AG09309 (cell line): ENCODE measurements at places on chromosomes 6 and 20.

- DNase-seq = no peak
Observed at GRCh38 chr20:33445881-33446625, 2.5 kb upstream of the SNTA1 start.

- no peak for DNase-seq
Observed at GRCh38 chr20:53312957-53313356, 280.7 kb downstream of the ZNF217 start.

DNA sequence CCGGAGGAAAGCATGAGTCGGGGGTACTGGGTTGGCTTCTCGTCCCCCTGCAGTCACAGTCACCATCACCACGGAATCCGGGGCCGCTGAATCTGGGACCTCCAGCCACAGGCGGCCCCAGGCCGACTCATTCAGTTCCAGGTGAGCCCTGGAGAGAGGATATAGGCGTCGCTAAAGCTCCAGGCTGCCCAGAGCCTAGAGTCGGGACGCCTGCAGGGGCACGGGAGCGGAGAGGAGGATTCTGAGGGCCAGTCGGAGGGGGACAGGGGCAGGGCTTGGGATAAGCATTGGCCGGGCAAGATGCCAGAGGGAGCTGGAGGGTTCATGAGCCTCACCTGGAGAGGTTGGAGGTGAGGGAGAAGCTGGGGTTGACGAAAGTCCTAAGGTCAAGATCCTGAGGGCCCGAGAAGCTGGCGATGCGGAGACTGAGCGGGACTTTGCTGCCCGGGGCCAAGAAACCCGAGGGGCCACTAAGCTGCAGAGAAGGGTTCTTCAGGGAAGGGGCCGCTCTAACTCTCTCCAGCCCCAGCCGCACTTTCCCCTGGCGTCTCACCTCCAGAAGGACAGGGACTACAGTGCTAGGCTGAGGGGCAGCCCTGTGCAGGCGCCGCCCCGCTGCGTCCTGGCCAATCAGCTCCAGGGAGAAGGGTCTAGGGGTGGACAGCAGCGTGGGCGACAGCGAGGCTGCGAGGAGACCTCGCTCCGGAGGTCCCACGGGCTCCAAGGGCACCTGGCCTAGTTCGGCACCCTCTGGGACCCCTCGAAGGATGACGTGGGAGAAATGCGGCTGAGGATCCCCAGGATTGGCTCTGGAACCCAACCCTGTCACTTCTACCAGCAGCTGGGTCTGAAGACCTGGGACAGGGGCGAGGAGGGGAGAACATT is 3.7 kb downstream of the SAPCD1 start:
- DNase-seq = no peak

- no peak for DNase-seq
Observed at GRCh38 chr6:21599051-21599696, 5.6 kb downstream of the SOX4 start.

GRCh38 chr6:13913226-13914001 is 11.3 kb upstream of the RNF182 start:
- no peak for DNase-seq

- DNase-seq = no peak
Observed at GRCh38 chr6:118985123-118985830, 50.3 kb upstream of the MCM9 start.

- DNase-seq = no peak
Observed at GRCh38 chr6:28485482-28485881, 30.1 kb downstream of the GPX6 start.

GRCh38 chr20:48052475-48052835 is 267.2 kb upstream of the SULF2 start:
- no peak for DNase-seq

DNA sequence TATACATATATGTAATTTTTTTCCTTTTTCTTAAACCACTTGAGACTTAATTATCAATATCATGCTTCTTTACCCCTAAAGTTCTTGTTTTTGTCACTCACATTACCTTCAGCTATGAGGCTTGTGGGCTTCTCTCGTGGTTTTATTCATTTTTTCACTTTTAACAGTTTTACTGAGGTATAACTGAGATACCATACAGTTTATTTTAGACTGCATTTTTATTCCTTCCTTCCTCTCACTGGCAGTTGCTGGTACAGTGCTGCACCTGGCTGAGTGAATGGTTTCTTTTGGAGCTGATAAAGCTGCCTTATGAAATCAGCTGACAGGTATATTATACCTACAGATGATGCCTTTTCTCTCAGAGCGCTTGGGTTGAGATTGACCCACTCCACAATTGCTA is 54.4 kb downstream of the LRP11 start:
- DNase-seq = no peak

DNA sequence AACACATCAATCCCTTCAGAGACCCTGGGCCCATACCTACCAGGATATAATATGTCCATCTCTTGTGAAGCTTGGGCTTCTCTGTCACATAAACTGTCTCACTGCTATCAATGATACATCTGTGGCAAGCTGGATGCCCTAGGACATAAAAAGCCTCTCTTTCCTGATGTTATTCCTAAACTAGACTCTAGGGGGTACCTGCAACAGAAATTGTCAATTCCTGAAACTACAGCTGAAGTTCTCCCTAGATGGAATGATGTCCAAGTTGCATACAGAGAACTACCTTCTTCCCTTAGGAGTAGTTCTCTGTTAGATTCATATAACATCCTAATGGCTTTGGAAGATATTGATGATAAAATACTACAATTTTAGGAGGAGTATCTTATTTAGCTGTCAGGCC is 35.8 kb downstream of the TBX18 start:
- DNase-seq = no peak

DNA sequence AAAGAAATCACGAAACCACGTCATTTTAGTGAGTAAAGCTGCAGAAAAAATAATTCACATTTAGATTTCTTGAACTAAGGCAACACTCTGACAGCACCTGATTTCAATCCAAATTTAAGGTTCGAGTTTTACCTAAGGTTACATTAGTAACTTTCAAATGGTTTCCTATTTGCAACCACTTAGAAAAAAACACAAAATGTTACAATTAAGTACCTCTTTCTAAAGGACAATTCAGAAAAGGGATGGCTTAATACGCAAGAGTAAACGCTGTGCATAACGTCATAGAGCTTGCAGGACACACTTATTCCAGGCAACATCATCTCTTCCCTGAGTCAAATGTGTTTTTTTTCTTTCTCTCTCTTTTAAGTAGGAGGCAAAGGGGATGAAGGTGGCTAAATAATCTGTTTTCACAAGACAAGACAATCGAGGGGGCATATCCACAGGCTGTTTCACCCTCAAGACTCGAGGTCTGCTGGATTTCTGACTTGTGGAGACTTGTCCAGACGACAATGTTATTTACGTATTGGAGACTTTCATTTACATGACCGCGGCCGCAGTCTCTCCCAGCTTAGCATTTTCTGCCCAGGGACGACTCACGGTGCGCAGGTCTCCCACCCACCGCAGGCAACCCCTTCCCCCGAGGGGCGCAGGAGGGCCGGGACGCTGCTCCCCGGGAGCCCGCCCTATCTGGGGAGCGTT is 86.0 kb downstream of the SESN1 start:
- DNase-seq = no peak

DNA sequence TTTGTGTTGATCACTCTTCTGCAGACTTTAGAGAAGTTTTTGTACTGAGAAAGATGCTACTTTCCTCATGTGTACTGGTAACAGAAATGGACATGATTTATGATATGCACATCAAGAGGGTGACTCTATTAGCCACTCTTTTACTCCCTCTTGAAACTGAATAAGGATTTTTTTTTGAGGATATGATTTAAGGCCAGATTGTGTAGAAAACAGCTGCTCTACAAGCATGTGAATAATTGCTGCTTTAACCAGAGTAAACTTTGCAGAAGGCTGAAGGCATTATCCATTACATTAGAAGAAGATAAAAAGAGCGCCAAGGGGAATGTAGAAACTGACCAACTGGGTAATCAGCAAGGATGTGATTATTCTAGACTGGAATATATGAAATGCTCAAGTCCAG is 276.2 kb upstream of the MAP3K7 start:
- DNase-seq = no peak

DNA sequence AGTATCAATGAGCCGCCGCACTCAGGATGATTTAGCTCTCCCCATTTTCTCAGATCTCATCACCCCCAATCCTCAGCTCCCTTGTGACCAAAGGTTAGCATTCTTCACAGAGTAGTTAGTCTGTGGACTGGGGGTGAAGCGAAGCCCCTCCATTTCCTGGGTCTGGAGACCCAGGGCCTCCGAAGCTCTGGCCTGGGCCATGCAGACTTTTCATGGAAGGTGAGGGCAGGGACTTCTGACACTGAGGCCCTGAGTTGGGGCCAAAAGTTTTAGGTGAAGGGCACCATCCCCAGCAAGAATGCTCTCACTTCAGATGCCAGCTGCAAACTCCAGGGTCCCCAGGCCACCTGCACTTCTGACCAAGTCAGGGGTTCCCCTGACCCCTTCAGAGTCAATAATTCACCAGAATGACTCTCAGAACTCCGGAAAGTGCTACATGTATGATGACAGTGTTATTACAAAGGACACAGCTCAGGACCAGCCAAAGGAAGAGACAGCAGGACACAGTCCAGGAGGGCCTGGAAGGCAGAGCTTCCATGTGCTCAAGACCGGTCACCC is 65.7 kb upstream of the DUSP22 start:
- no peak for DNase-seq

DNA sequence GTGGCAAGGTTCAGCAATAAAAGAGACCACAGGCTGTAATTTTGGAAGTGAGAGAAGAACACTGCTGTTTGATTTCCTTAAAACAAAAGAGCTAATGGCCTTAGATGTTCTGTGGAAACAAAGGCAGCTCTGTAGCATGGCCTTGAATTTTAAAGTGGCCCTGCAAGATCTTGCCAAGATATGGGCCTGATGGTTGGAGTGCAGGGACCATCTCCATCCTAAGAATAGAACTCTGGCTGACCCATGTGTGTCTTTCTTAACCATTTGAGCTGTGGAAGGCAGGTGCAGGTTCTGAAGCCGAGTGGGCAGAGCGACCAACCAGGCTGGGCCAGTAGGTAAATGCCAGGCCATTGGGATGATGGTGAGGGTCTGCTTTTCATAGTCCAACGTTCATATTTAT is 73.8 kb upstream of the VSTM2L start:
- no peak for DNase-seq

GRCh38 chr6:124517339-124517738 is 444.9 kb upstream of the RNF217 start:
- no peak for DNase-seq

DNA sequence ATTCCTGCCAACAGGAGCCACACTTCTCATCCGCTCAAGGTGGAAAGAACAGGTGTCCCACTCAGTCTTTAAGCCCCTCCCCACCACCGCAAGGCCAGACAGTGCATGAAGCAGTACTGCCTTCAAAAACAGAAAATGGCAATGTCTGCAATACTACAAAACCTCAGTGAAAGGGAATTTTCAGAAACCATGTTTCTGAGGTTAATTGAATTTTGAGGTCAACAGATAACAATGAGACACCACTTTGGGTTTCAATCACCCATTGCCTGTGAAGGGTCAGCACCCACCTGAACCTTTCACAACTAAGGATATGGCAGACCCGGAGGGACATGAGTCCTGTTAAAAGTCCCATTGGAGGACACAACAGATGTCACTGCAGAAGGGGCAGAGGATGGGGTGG is 13.0 kb downstream of the ZC3H12D start:
- DNase-seq = no peak
